GM23338 (cell line): ENCODE measurements at places on chromosomes 7 and 10.

DNA sequence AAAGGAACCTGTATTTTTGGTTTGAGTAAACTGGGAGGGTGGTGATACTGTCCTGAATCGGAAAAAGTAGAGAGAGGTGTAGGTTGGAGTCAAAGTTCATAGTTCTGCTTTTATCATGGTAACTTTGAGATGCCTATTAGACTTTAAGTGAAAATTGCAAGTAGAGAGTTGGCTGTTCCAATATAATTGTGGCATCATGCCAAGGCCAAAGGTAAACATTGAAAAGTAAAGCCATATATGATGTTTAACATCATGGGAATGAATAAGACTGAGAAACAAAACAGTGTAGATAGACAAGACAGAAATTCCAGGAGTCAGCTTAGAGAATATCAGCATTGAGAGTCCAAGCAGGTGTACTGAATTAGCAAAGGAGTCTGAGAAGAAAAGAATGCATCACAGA is 570.9 kb downstream of the HTR7 start:
- no peak for DNase-seq

DNA sequence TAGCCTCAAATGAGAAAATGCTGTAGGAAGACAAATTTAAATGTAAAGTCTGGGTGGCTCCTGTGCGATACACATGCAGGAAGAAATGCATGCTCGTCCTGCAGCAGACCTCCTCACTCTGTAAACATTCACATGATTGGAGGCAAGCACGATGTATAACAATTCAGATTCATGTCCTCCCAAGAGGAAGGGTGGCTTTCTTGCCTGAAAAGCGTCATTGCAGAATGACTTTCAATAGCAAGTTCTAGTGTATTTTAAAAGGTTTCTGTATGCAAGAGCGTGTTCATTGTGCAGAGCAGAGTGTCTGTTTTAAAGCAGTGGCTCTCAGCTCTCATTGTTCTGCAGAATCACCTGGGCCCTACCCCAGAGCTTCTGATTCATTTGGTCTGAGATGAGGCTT is 170.3 kb upstream of the CELF2 start:
- no peak for DNase-seq

DNA sequence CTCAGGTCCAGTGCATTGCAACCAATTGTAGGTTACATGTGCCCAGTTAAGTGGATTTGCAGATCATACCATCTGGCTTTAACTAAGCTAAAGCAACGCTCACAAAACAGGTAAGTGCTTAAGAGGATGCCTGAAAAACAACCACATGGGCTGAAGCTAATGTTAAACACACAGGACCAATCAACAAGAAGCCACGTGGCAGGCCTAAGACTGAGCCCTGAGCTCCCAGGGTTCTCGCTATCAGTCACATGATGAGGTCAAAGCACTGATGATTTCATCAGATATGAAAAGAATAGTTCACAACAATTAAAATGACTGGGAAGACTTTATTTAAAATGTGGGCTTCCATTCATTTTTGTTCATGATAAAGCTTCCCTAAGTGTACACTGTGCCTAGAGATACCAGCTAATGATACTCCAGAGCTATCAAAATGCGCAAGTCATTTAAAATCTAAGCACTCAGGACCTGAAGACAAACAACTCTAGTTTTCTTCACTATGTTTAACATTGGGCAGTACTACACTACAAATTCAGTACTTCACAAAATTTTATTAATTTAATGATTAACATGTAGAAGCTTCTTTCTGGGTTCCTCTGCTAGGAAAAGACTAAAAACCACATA is 90.6 kb downstream of the PIP4K2A start:
- DNase-seq: no peak

DNA sequence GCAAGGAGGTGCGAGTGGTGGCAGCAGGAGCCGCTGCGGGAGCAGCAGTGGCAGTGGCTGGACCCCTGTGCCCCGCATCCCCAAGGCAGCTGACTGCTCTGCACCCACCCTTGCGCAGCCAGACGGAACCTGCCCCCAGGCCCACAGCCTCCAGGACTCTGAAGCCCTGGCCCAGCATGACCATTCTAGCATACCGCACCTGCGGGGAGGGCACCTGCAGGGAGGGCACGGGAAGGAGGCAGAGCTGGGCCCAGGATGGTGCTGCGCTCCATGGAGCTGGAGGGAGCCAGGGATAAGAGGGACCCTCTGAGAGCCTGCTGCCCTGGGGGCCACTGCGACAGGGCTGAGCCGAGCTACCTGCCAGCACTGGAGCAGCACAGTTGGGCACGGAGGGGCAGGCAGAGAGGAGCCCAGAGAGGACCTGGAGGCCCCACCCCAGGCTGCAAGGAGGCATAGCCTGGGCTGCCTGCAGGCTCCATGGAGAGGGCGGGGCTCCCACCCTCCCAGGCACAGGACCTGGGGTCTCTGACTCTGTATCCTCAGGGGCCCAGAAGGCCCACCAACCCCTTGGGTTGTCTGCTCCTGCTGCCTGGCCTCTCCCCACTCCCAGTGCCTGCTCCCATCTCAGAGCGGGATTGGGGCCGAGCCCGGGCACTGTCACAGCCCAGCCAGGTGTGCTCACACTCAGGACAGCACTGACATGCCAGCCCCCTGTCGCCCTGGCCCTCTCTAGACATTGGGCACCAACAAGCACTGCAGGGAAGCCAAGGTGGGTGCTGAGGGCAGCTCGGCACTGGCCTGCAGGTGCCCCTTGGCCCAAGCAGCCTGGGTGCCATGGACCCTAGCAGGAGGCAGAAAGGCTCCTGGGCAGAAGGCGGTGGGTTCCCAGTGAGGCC is 87.6 kb downstream of the HTR7 start:
- no peak for DNase-seq
